ENCODE measurements at places on chromosomes 1 and 21. TPM values are rescaled to one million over a fixed set of nuclear protein-coding genes. Genes with fewer than 3 reads are reported as not detected.

The SPRR2G gene
- total RNA-seq: not detected

The DISC1 gene
- 9.9 TPM for total RNA-seq

The MROH9 gene
- total RNA-seq: under 0.01 TPM

The TRIM67 gene
- not detected for total RNA-seq

The ATAD3C gene
- under 0.01 TPM for total RNA-seq

The C1orf53 gene
- 5.6 TPM for total RNA-seq

The ALX3 gene
- not detected for total RNA-seq

The OVAAL gene
- not detected for total RNA-seq

The SHISAL2A gene
- total RNA-seq: not detected
